ENCODE measurements at places on chromosomes 13 and 19. TPM values are rescaled to one million over a fixed set of nuclear protein-coding genes. Genes with fewer than 3 reads are reported as not detected.

Gene SLC15A1
- not detected for polyA plus RNA-seq

Gene LILRA1
- polyA plus RNA-seq: not detected

Gene CDC34
- polyA plus RNA-seq: 2.1 TPM

Gene CERS1
- polyA plus RNA-seq: 11.0 TPM

Gene CBY2
- polyA plus RNA-seq: not detected

Gene KIR2DL4
- polyA plus RNA-seq: not detected

Gene HTR2A
- 11.6 TPM for polyA plus RNA-seq

Gene ZNF578
- polyA plus RNA-seq: 3.5 TPM

Gene WDR88
- polyA plus RNA-seq: not detected

Gene PSPN
- polyA plus RNA-seq: 0.35 TPM

Gene SULT2A1
- not detected for polyA plus RNA-seq

Gene DKKL1
- polyA plus RNA-seq: not detected

Gene CPB2
- 0.20 TPM for polyA plus RNA-seq

Gene PSG2
- not detected for polyA plus RNA-seq

Gene SERP2
- polyA plus RNA-seq: 119 TPM

Gene TMEM59L
- 77.2 TPM for polyA plus RNA-seq

Gene PRKCG
- polyA plus RNA-seq: 286 TPM

Gene SCEL
- not detected for polyA plus RNA-seq

Gene ZNF560
- polyA plus RNA-seq: not detected

Gene CEACAM3
- polyA plus RNA-seq: not detected

Gene SHC2
- 1.2 TPM for polyA plus RNA-seq

Gene ZIC5
- 2.6 TPM for polyA plus RNA-seq

Gene PSG3
- polyA plus RNA-seq: not detected

Gene INSR
- polyA plus RNA-seq: 5.8 TPM

Gene OR7C1
- 0.09 TPM for polyA plus RNA-seq

Gene FFAR3
- not detected for polyA plus RNA-seq

All from Purkinje cell (primary cell).